ENCODE measurements at places on chromosomes 11 and 22.

DNA sequence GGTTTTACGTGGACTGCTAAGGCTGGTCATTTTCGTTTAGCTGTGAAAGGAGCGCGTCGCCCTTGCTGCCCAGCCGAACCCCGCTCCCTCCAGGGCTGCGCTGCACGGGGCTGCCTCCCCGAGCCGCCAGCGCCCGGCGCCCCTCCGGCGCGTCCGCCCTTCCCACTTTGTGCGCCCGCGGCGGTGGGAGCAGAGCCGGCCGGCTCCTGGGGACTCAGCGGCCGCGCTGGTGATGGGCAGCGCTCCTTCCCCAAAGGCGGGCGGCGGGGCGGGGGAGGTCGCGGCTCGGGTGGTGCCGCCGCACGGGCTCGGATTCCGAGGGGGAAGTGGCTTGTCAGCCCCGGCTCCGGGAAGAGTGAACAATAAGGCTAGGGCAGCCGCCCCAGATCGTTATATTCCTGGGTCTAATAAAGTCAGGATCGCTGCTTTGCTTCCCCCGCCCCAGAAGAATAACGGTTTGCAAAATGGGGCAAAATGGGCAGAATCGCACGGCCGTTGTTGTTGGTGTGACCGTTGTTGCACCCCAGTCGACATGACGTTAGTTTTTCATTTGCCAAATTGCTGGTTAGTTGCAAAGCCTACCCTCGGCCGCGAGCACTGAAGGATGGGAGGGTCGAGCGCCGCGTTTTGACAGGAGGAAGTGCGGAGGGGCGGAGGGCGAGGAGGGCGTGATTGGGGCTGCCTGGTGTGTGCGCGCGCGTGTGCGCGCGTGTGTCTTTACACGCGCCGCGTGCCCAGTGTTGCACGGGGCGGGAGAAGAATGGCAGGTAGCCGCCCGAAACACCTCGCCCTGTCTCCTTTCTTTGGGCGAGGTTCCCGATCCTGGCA is 745 bp downstream of the NCAM1 start:
- peak; percentile 21 for DNase-seq

DNA sequence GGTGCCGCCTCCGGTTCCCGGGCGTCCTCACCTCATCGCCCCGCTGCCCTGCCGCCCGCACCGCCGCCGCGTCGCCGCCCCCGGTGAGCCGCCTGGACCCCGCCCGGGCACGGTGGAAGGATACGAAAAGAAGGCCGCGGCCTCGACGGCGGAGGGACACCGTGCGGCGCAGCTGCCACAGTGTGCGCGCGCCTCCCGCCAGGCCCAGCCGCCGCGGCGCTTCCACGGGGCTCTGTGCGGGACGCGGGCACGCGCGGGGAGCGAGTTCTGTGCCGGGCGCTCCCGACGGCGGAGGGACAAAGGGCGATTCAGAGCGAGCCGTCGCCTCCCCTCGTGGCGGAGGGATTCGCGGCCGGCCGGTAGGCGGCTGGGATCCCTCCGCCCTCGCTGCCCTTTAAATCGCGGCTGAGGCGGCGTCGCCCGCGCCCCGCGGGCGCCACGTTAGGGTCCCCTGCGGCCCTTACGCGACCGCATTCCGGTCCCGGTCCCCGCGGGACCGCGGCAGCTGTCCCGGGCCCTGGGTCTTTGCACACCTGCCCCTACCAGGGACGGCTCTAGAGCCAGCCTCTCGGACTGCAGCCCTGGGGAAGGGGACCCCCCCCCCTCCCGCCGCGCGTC is 568 bp upstream of the KMT5B start:
- DNase-seq, result peak; percentile 91

- peak; percentile 63 for DNase-seq
Measured at GRCh38 chr22:21939461-21939913, 13.2 kb downstream of the PPM1F start.

DNA sequence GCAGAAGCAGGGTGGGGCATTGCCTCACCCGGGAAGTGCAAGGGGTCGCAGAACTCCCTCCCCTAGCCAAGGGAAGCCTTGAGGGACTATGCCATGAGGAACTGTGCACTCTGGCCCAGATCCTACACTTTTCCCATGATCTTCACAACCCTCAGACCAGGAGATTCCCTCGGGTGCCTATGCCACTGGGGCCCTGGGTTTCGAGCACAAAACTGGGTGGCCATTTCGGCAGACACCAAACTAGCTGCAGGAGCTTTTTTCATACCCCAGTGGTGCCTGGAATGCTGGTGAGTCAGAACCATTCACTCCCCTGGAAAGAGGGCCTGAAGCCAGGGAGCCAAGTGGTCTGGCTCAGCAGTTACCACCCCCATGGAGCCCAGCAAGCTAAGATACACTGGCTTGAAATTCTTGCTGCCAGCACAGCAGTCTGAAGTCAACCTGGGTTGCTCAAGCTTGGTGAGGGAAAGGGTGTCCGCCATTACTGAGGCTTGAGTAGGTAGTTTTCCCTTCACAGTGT is 573.7 kb upstream of the ANO3 start:
- no peak for DNase-seq

DNA sequence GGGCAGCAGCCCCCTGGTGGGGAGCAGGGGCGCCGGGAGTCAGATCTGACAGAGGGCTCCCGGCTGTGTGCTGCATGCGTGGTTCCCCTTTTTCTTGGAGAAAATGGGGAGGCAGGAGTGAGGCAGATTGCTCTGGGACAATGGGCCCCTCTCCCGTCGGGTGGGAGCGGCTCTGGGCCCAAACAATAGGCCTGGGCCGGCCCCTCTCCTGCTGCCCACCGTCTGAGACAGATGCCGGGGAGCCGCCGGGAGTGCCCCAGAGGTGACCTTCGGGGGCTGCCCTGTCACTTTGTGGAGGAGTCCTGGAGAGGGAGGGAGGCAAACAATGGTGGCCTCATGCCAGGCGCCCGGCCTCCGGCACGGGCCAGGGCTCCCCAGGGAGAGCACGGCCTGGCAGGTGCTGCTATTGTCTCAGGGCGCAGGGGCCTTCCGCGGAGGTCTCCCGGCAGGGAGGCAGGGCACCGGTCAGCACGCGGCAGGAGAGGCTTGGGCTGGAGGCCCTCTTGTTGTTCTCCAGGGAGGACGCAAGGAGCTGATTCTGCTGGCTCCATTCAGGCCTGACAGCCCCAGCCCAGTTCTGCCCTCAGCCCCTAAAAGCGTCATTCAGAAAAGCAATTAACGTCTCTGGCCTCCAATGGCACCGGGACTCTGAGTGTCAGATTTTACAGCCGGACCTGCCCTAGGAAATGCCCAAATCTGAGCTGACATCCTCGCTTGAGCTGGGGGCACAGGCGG is 44.8 kb downstream of the SMIM38 start:
- DNase-seq, result no peak

GRCh38 chr22:17980015-17980590 is 44.3 kb downstream of the MICAL3 start:
- no peak for DNase-seq

GRCh38 chr11:103995896-103996295 is 40.5 kb upstream of the DDI1 start:
- DNase-seq, result no peak

GRCh38 chr11:2443881-2444820 is at the start of gene TRPM5:
TRPM5 (minus strand) TSS chr11:2444514; CDS start chr11:2423036, 21,478 bp downstream.
- DNase-seq, result no peak

DNA sequence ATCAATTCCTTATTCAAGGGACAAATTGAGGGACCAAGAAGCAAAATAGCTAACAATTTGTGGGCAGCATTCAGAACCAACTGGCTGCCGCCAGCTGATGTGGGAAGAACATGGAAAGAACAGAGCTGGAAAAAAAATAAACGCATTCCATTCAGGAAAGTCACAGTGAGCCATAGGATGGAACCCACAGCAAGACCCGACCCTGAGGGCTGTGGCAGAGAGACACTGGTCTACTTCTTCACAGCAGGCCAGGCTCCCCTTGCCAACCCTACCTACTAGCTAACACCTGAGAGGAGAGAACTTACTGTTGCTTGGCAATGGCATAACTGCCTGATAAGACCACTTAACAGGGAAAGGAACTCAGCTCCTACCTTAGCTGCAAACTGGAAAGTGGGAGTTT is 123.5 kb upstream of the APOA1 start:
- DNase-seq, result no peak

GRCh38 chr22:44364751-44365130 is 52.0 kb upstream of the SHISAL1 start:
- DNase-seq, result no peak

GRCh38 chr11:10646005-10646404 is 47.5 kb downstream of the IRAG1 start:
- DNase-seq, result no peak

DNA sequence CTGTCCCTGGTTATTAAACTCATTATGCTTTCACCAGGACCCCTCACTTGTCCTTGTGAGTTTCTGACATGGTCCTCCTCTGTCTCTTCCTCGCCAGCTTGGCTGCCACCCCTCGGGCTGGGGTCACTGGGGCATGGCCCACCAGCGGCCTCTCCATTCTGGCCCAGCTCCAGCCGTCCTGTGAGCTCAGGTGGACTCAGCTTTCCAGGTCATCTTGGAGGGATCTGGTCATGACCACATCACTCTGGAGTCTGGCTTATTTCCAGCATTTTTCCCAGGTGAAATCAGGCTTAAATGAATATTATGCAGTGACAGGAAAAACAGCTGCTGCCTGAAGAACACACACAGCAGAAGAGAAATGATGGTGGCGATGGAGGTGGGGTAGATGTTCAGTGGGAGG is 224.5 kb downstream of the ADAMTS15 start:
- DNase-seq, result no peak

GRCh38 chr11:42819126-42819525 is 492.7 kb upstream of the API5 start:
- DNase-seq, result no peak

DNA sequence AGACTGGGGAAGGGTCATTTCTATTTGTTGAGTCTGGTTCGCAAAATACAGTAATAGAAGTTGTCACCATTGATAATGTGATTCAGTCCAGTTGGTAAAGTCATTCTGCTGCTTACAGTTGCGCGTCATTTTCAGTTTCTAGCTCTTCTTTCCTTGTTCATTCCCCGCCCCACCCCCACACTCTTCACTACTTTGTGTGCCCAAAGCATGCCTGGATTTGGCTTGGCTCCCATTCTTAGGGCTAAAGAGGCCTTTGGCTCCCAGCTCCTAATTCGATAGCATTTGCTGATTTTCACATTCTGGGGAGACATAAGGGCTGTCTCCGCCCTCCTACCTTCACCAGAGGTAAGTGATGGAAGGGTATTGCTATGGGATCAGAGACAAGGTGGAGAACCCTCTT is 43.0 kb downstream of the CECR2 start:
- no peak for DNase-seq

DNA sequence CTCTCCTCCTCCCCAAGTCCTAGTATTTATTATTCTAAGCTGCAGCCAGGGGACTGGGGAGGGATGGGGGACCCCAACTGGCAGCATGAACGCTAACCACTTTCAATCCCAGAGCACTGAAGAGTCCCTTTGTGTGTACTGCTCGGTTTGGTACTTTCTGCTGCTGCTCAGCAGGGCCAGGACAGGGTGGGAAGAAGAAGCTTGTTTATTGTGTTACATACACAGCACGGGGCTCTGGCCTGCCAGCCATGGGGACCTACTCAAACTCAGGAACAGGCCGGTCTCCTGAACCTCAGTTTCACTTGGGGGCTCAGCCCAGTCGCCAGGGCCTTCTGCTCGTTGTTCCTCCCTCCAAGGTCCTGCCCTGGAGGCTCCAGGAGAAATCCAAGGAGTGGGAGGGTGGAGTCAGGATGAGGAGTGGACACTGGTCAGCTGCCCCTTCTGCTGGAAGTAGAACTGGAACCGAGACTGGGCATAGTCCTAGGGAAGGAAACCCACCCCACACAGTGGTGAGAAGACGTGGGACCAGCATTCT is 616 bp upstream of the CPT1B start:
- DNase-seq, result no peak

GRCh38 chr22:25134451-25134850 is 65.2 kb upstream of the CRYBB3 start:
- DNase-seq, result no peak

- DNase-seq, result no peak
Measured at GRCh38 chr22:32199341-32199740, 5.5 kb downstream of the RFPL2 start.

DNA sequence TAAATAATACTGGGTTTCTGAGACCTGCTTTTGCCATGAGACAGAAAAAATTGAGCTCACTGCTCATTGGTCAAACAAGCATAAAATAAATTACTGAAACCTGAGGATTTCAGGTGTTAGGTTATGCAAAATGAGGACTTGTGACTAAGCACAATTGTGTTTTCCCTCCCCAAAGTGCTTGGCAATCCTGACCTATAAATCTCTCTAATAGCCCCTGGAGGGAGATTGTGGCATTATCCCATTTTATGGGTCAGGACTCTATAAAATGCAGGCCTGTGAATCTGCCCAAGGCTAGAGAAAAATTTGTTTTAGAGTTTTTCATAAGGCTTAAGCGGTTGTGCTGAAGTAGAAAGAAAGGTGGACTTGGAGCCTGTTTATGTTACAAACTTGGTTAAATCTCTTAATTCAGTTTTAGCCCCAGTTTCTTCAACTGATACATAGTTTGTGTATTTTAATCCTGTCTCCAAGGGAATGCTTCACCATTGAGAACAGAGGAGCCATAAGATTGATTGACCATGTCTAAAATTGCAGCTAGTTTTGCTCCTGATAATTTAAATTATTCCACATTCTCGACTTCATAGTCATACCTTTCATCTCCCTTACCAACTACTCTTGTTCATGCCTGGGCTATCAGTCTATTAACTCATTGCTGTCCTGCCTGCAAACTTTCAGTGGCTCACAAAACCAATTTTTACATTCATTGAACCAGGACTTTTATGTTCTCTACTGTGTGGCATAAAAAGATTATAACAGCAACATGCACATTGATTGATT is 63.6 kb upstream of the LRRC4C start:
- no peak for DNase-seq

DNA sequence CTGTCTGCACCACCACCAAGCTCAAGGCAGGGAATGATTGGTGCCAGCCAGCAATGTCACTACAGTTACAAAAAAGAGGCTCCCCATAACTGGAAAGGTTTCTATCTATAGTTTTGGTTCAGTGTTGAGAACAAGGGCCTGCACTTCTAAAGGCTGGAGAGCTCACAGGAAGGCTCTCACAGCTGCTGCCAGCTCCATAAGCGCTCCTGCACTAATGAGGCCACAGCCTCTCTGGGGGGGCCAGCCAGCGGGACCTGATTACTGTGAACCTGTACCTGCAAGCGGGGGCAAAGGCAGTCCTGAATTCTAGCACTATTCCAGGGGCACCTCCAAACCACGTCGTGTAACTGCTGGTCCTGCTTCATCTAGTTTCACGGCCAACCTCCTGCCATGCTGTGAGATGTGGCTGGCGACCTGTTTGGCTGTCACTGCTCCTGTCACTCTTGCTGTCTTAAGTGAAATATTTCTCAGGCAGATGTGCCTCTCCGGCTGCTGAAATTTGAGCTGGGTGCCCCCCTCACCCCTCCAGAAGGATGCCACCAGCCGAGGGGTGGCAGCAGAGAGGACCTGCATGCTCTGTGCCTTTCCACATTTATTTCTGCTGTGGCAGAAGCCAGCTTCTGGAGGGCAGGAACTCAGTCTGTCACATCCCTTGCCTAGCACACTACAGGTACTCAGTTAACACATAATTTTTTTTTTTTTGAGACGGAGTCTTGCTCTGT is 53.3 kb upstream of the ARFGAP3 start:
- DNase-seq, result no peak

DNA sequence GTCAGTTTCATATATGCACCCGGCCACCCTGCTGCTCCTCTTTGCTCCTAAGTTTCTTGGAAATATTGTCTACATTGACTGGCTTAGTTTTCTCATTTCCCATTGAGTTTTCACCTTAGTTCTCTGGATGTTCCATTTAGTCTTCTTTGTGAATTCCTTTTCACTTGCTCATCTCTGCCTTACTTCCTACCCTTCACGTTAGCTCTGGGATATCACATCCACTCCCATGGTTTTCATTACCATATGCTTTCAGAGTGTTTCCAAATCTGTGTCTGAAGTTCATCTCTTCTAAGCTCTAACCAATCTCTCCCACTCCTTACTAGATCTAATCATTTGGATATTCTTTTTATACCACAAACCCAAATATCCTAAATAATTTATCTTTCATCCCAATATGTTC is 226.4 kb downstream of the FAM76B start:
- no peak for DNase-seq

All from KBM-7 (cell line).